ENCODE measurements at places on chromosomes 1 and 21.

DNA sequence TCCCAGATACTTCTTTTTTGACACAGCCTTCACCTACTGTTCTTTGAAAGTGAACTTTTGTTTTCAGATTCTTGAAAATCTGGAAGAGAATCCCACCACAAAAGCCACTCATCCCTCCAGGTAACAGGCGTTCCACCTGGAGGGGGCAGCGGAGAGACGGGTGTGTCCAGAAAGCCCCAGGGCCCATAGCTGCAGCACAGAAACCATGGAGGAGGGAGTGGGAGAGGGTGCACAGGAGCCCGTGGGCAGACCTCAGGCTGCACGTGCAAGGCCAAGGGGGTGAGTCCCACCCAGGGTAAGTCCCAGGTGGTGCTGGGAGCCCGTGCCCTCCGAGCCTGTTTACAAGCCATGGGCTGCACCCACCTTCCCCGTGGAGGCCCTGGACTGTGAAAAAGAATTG lies 86.5 kb downstream of the PSMG1 start:
- DNase-seq = no peak

DNA sequence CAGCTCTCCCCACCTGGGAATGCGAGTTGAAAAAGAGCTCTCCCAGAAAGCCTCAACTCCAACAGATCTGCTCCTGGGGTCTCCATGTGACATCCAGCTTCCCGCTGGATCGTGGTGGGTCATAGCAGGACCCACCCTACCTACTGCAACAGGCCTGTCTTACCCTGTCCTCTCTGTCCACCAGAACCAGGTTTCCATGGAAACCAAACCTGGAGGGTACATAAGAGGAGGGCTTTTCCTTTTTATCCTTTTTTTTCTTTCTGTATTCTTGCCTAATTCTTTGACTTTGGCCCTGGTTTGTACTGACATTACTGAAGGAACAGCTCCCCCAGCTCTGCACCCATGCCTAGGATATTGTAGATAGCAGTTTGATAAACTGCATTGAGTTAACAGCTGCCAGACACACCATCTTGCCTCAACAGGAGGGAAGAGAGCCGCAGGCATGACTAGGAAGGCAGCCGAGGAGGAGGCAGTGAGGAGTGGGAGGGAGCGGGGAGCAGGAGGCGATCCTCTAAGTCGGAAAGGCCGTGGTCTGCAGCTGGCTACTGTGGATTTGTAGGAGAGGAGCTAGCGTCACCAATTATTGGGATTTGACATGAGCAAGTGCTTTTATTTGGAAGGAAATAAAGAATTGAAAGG lies 9.7 kb upstream of the FMOD start:
- DNase-seq = no peak

- no peak for DNase-seq
These were observed 50.3 kb downstream of the GPR161 start for GRCh38 chr1:168086438-168086837.

DNA sequence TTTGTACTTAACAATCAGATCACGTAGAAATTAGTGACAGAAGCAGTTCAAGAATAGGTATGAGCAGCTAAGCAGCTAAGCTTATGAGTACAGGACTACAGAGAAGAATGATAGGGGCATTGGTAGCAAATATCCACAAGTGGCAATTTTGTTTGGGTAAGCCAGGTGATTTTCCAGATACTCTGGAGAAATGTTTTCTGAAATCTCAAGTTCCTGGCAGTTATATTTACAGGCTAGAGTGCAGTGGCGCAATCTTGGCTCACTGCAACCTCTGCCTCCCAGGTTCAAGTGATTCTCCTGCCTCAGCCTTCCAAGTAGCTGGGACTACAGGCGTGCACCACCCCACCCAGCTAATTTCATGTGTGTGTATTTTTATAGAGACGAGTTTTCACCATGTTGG lies 55.1 kb downstream of the ARID4B start:
- no peak for DNase-seq

DNA sequence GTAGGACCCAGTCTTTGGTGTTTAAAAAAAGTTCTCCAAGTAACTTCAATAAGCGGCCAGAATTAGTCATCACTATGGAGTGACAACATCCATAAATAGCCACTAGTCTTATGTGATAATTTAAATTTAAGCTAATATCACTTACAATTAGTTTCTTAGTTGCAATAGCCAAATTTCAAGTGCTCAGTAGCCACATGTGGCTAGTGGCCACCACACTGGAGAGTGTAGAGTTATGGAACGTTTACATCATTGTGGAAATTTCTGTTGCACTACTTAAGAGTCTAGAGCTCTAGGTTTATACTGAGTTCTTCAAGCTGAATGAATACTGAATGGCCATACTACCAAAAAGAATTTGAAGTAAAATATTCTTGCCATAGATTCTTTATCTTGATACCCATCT lies 121.1 kb downstream of the RUNX1 start:
- no peak for DNase-seq

DNA sequence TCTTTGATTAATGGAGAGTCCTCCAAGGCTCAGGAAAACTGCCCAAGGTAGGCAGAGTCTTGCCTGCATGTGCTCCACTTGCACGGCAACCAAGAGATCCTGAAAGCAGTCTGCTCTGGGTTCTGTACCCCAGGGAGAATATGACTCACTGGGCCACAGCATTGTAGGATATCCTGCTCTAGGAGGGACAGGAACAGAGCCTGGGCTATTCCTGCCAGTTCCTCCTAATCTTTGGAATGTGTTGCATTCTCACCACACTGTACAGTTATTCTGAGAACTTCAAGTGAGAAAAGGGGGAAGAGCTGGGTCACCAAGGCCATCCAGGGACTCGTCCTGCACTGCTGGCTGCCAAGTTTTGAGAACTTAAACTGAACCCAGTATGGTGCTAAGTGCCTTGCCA lies 278.5 kb downstream of the MATN1 start:
- no peak for DNase-seq
